ENCODE measurements at places on chromosomes 2 and 18. TPM values are rescaled to one million over a fixed set of nuclear protein-coding genes. Genes with fewer than 3 reads are reported as not detected.

Gene REG3A
- total RNA-seq, result not detected

Gene CYP27C1
- total RNA-seq, result 0.83 TPM

Gene SP140
- 0.11 TPM for total RNA-seq

GRCh38 chr2:98455494-98455976 is 10.9 kb downstream of the INPP4A start:
- no peak for DNase-seq

GRCh38 chr2:51387235-51387634 is 355.3 kb upstream of the NRXN1 start:
- DNase-seq, result no peak

GRCh38 chr2:234671716-234672115 is 174.8 kb upstream of the ARL4C start:
- DNase-seq, result no peak

Gene CYTIP
- total RNA-seq, result 5.9 TPM
